ENCODE measurements at places on chromosomes 2 and 18.

DNA sequence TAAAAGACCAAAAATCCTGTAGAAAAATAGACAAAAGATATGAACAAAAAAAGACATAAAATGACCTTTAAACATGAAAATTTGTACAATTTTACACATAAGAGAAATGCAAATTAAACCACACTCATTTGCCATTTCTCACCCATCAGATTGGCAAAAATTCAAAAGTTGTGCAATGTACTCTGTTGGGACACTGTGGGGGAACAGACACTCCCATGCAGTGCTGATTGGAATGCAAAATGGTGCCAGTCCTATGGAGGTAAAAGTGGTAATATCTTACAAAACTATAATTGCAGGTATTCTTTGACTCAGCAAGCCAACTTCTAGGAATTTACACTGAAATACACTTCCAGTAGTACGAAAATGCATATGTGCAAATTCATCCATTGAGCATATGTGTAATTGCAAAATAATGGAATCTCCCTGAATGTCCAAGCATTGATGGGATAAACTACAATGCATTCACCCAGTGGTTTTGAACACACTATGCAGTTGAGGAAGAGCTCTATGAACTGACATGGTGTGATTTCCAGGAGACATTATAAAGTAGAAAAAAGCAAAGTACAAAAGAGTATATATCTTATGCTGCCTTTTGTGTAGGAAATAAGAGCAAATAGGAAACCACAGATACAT lies 201.8 kb upstream of the ZNF521 start:
- no peak for DNase-seq

GRCh38 chr2:96218508-96219131 lies 10.0 kb upstream of the STARD7 start:
- DNase-seq: no peak

- DNase-seq: no peak
These were observed 173.1 kb upstream of the GYPC start for GRCh38 chr2:126482582-126483464.

DNA sequence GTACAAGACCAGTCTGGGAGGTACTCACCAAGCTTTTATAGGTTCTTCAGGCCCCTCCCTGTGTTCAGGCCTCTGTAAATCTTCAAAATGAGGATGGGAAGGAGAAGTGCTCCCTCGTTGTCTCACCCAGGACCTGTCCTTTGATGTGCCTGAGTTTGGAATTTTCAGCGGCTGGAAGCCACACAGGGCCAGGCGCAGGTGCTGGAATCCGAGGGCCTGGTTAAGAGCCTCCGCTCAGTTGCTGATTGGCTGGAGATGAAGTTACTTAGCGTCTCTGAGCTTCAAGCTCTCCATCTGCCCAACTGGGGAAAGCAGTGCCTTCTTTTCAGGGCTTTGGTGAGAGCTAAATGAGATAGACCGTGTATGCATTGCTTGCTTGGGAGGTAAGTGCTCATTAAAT lies 30.0 kb downstream of the HJURP start:
- no peak for DNase-seq

- no peak for DNase-seq
These were observed 31.0 kb downstream of the CACNB4 start for GRCh38 chr2:152067823-152068222.

DNA sequence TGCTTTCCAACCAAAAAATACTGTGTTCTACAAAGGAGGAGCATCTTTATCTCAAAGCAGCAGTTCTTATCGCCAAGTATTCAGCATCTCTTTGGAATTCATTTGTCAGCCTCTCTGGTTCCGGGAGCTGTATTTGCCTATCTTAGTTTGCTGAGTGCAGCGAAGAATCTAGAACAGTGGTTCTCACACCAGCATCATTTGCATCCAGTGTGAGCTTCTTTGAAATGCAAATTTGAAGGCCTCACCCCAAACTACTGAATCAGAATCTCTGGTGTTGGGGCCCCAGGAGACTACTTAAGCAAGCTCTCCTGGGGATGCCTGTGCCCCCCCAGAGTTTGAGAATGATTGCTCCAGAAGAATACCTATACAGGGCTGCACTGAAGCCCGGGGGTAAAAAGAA lies 1.5 kb upstream of the PTPN2 start:
- DNase-seq: no peak

DNA sequence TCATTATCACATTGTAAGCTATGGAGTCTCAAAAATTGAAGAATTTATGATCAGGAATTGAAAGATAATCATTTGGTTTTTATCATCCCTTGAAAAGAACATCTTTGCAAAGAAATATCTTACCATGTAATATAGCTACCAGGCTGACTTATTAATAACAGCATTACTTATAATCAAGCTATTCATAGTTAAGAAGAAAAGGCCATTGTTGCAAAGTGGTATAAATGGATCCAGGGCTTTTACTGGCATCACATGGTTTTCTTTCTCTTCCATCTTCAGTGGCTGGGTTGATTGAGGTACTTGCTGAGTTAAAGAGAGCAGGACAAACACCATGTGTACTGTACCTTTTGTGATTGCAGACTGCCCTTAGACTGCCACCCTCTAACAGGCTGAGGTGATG lies 39.6 kb downstream of the MFSD6 start:
- no peak for DNase-seq

DNA sequence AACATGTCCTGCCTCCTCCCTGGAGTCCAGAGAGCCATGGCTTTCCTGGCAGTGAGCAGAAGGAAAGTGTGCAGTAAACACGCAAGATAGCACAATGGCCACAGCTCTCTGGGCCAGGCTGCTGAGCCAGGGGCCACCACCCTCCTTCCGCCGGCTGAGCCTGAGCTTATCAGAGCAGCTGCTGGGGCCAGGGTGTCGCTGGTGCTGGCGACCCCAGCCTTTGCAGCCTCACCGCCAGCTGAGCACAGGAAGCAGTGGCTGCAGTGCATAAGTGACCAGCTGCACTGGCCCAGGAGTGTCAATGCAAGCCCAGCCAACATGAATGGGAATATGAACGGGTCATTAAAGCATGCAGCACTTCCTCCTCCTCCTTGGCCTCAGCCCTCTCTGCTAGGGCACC lies 172.0 kb downstream of the ZFP36L2 start:
- no peak for DNase-seq
